ENCODE measurements at places on chromosomes 2 and 18.

DNA sequence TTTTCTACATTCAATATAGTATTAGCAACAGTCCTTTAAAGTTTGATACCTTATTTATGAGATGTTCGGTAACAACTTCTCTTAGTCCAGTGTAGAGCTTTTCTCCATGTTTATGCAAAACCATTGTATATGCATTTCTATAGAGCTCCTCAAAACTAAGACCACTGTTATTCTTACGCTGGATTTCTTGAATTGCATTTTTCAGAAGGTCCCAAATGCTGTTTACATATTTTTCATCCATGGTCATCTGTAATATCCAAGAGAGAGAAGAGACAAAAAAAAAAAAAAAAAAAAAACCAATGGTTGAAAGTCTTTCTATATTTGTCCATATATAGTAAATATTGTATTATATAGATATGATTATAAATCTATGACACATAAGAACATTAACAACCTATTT, 27.6 kb downstream of the CUL3 start:
- no peak for DNase-seq

- no peak for DNase-seq
Measured at GRCh38 chr2:227411990-227412350, 24.2 kb upstream of the SCYGR1 start.

DNA sequence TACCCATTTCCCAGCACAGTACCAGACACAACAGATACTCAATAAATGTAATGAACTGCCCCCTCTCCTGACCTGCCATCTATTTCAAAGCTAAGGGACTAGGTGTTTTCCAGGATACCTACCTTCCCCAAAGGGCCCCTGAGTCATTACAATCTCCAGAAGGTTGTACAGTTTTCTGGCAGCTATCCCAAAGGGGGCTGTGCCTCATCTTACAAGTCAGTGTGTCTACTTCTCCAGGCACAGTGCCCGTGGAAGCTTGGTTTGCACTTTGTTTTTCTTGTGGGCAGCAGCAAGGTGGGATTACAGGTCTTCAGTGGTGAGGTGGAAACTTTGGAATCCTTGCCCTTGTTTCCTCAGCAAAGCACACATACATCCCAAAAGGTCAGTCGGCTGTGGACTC, 62.8 kb upstream of the CYP26B1 start:
- no peak for DNase-seq

- DNase-seq: no peak
Measured at GRCh38 chr2:224946895-224947294, 95.4 kb downstream of the DOCK10 start.

DNA sequence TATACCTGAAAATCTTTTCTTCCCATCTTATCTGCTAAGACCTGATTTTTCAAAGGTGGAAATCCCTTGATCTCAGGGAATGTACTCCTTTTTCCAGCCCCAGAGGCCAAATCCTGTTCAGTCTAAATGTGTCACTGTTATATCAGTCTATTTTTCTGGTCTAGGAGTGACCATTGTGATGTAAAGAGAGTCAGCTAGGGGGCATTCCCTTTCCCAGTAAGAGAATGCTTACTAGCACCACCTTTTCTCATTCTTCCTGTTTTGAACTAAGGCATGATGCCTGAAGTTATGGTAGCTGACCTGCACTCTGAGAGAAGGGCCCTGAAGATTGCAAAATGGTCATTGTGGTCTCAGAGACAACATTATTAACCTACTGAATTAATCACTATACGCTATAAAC, 124.1 kb upstream of the XIRP2 start:
- DNase-seq: no peak

GRCh38 chr18:58754544-58755068, 83.3 kb downstream of the MALT1 start:
- no peak for DNase-seq

DNA sequence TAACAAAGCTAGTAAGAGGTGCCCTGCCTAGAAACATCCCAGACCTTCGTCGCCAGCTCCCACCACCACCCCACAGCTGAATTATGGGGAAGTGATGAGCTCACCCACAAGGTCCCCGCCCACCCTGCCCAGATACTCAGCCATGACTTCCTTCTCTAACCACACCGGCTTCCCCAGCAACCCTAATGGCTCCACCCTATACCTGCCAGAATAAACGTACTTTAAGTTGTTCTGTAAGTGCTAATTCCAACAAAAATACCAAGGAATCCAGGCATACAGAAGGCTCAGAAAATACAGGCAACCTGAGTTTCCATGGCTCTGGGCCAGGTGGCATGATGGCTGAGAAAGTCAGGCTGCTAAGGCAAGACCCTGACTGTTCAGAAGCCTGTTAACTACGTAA, 39.1 kb downstream of the TMEM163 start:
- no peak for DNase-seq

- DNase-seq: no peak
Measured at GRCh38 chr2:105789745-105790460, 45.2 kb downstream of the NCK2 start.

DNA sequence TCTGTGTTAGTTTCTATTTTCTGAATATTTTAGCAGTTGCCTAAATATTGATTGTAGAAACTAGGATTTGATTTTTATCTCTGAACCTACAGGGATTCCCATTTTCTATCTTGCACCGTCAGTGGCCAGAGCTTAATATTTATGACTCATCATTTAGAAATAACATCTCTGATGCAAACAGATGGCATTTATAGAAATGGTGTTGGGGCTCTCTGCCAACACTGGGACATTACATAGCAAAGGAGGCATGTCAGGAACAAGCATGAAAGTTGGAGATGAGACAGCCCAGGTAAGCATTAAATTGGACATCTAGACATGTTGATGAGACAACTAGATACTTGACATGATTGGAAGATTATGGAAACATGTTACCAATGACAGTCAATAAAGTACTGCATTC, 165.3 kb upstream of the SYT4 start:
- peak; percentile 89 for DNase-seq

- DNase-seq: no peak
Measured at GRCh38 chr2:235350234-235350633, 143.6 kb upstream of the AGAP1 start.

All from LNCaP clone FGC (cell line).